Mammary microvascular endothelial cell (primary cell): ENCODE measurements at places on chromosomes 4 and X. TPM values are rescaled to one million over a fixed set of nuclear protein-coding genes. Genes with fewer than 3 reads are reported as not detected.

Gene PARM1
- total RNA-seq: 0.07 and 0.15 TPM in 2 replicates

Gene CPEB2
- total RNA-seq: 6.5 and 8.7 TPM in 2 replicates

Gene NUDT11
- 0.59 and 1.1 TPM in 2 replicates for total RNA-seq

Gene CYLC1
- not detected in 2 replicates for total RNA-seq

Gene HS3ST1
- 0.98 and 5.0 TPM in 2 replicates for total RNA-seq

Gene UNC5C
- 0.07 and 0.10 TPM in 2 replicates for total RNA-seq

Gene GPC4
- total RNA-seq: 0.13 and 0.15 TPM in 2 replicates

Gene LDB2
- total RNA-seq: 39.4 and 46.4 TPM in 2 replicates

Gene EXOC1L
- total RNA-seq: not detected in 2 replicates

Gene SPANXA2
- total RNA-seq: not detected in 2 replicates
